ENCODE measurements at places on chromosomes 7 and 10.

DNA sequence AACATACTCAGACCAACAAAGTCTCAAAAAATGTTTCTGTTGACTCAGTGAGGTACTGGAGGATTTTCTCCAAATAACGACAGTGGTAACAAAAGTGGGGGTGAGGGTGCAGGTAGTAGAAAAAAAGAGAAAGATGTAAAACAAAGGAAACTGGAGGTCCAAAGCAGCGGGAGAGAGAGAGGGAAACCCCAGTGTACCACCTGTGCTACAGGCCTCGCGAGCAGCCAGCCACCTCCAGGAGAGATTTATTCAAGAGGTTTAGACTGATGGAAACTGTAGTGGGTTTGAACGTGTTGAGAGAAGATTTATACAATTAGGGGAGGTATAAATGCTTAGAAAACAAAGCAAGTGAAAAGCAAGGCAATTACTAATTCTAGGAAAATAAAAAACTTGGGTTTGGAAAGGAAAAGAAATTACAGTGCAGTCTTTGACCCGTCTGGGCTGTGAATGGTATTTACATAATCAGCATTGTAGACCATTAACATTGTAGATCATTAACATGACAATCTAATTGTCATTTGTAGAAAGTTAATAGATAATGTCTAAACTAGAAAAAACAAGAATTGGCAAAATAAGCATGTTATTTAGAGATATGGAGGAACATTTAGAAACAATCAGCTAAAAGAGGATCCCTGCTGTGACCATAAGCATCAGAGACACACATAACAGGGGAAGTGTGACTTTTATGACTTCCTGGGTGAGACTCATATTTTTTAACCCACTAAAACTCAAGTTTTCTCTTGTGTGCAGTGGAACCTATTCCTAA lies 180.0 kb downstream of the RELN start:
- DNase-seq: no peak

DNA sequence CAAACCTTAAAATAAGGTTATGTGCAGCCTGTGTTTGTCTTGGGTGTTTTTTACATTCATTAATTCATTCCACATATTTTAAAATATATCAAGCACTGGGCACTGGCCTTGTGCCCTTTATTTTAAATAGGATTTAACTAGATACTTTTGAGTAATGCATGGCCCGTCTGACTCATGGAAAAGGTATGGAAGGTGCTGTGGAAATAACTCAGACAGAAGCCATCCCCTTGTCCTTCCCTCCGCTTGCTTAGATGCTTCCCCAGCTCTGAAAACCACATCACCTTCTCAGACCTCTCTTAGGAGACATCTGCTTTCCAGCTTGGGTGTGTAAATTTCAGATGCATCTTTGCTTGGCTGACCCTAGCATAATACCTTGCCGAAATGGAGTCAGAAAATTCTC lies 30.5 kb downstream of the SLC18A2 start:
- DNase-seq: no peak

DNA sequence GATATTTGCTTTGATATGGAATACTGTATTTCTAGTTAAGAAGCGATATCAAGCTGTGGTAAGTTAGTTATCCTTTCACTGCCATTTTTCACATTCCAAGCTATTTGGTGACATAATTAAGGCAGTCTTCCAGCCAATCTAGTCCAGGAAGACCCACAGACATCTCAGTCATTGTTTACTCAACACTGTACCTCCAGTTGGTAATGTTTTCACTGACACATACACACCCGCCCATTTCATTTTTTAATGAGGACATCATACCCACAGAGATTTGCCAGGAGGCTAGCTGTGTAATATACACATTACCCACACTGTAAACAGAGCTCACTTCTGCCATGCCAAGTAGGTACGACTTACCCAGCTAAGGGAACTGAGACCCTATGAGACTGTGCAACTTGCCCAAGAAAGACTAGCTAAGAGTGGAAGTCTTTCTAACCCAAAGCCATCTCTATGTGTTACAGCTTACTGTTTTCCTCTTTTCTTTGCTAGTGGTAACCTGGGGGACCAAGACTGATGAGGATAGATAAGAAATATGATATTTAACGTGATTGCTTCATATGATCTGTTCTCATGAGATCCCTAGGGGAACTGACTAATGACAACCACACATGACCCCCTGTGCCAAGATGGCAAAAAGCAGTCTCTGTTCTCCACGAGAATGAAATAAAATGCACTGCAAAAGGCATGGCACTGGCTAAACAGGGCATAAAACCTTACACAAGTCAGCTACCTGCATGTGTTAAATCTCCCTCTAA lies 179.0 kb downstream of the DGKI start:
- DNase-seq: no peak

DNA sequence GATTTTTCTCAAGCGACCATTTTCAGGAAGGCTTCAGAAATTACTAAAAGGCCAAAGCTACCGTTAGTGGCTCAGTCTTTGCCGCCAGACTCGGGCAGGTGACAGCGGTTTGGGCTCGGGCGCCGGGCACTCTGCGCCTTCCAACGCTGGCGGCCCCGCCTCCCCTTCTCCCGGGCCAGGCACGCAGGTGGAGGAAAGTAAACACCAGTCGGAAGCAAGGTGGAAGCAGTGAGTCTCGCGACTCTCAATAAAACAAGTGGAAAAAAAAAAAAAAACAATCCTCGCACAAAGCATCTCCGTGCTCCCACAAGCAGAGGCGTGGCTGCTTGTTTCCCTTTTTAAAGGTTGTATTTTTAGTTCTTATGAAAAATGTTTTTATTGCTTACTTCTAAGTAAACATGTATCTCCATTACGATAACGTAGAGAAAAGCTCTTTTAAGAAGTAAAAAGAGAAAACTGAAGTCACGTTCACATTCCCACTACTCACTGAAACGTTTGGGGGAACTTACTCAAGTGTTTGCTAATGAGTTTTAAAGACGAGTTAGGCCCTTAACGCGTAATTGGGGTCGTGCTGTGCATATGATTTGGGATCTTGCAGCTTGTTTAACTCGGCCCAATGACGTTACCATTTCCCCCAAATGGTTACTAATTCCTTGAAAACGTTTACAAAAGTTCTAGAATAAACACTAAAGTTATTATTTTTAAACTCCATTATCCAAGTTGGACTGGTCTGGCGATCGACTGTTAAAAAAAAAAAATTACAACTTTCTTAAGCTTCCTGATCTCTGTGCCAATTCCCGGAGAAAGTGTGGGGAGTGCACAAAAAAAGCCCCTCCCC lies 864 bp downstream of the CDCA7L start:
- no peak for DNase-seq

- DNase-seq: no peak
Measured at GRCh38 chr10:79434223-79434687, 11.2 kb downstream of the ZCCHC24 start.

- no peak for DNase-seq
Measured at GRCh38 chr7:72394016-72394415, 18.1 kb downstream of the CALN1 start.

GRCh38 chr7:64867863-64868440 lies 35.1 kb upstream of the ZNF273 start:
- DNase-seq: no peak

- DNase-seq: no peak
Measured at GRCh38 chr7:17054836-17055235, 173.1 kb upstream of the AGR3 start.

DNA sequence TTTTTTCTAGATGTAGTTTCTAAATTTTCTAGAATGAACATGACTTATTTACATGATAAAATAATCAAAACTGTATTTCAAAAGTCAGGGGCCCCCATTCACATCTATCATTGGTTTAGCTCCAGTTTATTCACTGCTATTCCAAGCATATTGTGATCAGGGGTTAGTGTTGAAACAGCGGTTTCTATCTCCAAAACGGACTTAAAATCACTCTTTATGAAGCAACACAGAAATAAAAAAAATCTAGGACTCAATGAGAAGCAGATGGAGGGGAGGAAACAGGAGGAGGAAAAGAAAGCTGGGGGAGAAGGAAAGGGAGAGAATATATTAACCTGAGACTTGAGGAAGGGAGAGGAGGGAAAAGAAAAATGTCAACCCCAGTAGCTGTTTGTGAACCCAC lies 14.8 kb upstream of the CH25H start:
- no peak for DNase-seq

GRCh38 chr10:1645896-1646295 lies 91.4 kb downstream of the ADARB2 start:
- DNase-seq: no peak

DNA sequence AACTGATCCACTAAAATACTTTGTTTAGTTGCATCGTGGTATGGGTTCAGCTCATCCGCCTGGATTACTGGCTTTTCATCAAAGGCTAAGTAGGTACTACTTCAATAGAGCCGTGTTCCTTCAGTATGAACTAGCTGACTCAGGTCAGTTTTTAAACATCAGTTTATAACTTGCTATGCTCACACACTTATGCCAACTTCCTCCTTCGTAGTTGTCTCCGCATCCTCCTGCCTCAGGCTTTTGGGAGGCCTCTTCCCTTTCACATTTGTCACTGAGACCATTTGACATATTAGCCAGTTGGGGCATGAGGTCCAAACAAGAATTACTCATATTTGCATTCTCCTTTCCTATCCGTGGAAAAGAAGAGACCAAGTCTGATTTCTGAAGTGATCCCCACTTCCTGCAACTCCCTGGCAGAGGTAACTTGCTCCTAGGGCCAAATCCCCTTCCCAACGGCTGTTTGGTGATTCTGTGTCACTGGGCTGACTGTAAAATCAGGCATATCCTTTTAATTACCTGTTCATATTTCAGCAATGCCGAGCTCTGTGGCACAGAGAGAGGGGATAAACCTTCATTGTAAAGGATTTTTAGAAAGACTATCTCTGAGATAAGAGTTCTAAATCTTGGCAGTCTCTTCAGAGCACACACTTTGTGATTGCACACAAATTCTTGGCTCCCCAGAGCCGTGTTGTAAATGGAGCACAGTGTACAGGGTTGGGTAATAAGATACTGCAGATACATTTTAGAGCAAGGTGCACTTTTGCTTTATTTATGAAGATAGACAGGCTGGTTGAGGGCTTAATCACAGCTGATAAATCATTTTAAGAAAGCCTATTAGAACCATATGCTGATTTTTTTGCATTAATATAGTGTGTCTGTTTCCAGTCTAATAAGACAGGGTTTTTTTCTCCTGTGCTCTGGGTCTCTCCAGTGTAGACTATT lies 108.0 kb downstream of the CREB5 start:
- no peak for DNase-seq

- no peak for DNase-seq
Measured at GRCh38 chr10:96967847-96968246, 135.7 kb downstream of the LCOR start.

DNA sequence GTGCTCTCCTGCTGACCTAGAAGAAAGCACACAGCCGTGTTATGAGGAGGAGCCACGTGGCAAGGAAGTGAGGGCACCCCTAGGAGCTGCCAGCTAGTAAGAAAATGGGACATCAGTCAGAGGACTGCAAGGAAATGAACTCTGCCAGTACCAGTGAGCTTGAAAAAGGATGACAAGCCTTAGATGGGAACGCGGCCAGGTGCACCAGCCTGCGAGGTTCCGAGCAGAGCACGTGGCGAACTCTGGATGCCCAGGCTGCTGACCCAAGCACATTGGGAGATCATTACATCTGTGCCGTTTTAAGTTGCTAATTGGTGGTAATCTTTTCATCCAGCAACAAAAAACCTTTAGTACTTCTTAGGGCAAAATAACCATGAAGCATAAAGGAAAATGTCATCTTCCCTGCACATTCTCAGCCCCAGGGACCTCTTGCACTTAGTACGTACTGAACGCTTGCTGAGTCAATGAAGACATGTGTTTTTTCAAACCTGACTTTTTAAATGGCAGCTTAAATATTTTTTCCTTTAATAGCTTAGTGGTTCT lies 69.4 kb downstream of the AMZ1 start:
- no peak for DNase-seq

- DNase-seq: no peak
Measured at GRCh38 chr7:92735707-92736106, 100.7 kb downstream of the CDK6 start.

DNA sequence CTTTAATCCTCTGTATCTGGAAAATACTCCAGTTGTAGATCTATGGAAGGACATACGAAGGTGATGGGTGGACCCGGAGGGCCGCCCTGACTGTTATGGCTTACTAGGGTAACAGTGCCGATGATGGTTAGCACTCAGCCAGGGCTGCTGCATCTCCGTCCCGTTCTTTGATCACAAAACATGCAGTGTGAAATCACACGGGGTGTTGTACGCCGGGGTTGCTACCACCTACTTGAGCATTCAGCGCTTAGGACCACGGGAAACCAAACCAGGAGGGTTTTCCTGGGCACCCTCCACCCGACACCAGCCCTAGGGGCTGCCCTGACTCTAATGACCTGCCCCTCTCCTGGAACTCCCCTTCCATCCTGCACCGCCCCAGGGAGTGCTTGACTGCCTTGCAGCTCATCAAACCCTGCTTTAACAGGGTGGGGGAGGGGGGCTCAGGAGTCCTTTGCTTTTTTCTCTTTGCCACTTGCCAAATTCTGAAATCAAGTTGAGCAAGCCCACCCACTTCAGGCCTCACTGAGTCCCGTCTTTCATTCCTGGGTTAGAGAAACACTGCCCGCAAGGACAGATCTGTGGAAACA lies 20.4 kb downstream of the ZNF775 start:
- no peak for DNase-seq

DNA sequence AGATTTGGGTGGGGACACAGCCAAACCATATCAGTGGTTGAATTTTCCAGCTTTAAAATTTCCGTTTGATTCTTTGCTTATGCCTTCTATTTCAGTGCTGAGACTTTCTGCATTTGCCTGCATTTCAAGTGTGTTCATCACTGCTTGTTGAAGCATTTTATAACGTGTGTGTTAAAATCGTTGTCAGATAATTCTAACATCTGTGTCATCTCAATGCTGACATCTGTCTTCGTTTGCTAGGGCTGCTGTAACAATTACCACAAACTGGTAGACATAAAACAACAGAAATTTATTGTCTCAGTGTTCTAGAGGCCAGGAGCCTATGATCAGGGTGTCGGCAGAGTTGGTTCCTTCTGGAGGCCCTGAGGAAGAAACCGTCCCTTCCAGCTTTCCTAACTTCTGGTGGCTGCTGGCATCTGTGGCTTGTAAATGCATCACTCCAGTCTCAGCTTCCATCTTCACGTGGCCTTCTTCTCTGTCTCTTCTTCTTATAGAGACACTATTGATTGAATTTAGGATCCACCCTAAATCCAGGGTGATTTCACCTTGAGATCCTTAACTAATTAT lies 71.1 kb upstream of the SDK1 start:
- no peak for DNase-seq

GRCh38 chr10:36412942-36413341 lies 712.5 kb upstream of the ANKRD30A start:
- no peak for DNase-seq

GRCh38 chr7:27163288-27164044 lies 1.9 kb downstream of the HOXA9 start:
- DNase-seq: no peak
